Activated T-cell treated with anti-CD3 and anti-CD28 coated beads, Interleukin-2, amount 50 U/mL, for 72 hours (primary cell): ENCODE measurements at places on chromosomes 7 and 10. TPM values are rescaled to one million over a fixed set of nuclear protein-coding genes. Genes with fewer than 3 reads are reported as not detected.

GRCh38 chr7:139748941-139749340 is 28.9 kb downstream of the HIPK2 start:
- DNase-seq, result no peak

GRCh38 chr7:21580073-21580521 is 37.3 kb downstream of the DNAH11 start:
- DNase-seq, result no peak

DNA sequence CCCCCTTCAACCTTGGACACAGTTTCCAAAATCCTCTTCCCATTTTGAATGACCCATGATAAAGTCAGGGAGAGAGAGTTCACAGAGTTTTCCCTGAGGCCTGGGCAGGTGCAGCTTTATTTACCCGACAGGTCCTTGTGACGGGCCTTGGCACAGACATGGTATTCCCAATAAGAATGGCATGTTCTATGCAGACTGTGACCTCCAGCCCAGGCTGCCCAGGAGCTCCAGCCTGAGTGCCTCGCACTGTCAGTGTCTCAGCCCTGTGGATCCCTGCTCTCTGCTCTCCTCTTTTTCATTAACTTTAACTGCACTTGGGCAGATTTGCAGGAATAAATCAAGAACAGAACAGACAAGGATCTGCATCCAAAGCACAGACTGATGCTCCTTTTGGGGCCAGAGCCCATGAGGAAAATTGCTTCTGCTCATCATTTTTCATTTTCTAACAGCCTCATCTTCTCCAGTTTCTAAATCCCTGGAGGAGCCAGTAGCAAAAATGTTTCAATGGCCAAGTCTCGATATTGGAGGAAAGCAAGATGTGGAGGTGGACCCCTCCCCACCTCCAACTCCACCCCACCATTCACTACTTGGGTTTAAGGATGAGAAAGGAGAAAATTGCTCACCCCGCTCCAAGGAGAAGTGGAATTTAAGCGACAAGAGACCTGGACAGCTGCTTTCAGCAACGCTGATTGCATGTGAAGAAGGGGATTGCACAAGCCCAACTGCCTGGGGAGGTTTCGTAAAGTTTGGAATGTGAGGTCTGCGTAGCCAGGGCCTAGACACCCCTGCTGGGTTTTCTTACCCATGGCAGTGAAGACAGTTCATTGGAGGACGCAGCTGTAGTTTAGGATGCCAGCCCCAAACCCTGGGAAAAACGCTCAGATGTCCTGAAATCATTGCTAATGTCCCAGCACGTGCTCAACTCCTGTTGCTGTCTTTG is 225.9 kb downstream of the WDR11 start:
- DNase-seq, result no peak

GRCh38 chr7:117931314-117931713 is 58.1 kb upstream of the CTTNBP2 start:
- no peak for DNase-seq

- DNase-seq, result no peak
Measured at GRCh38 chr7:151246851-151247580, 1.5 kb downstream of the SMARCD3 start.

DNA sequence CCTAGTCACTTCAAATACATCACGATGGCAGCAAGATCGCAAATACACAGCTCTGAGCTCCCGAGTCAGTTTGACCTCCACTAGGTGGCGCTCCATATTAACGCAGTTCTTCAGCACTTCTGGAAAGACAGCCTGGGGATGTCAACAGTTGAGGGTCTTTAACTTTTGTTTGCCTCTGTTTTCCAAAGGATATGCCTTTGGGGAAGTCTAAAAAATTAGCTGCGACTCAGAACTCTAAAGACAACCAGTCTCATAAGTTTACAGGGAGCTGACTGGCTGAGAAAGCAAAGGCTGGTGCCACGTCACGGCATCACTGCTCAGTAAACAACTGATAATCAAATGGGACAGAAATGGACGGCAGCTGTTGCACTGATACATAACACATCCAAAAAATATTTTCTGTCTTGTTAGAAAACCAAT is 458.8 kb downstream of the SORCS1 start:
- peak; percentile 42 for DNase-seq

DNA sequence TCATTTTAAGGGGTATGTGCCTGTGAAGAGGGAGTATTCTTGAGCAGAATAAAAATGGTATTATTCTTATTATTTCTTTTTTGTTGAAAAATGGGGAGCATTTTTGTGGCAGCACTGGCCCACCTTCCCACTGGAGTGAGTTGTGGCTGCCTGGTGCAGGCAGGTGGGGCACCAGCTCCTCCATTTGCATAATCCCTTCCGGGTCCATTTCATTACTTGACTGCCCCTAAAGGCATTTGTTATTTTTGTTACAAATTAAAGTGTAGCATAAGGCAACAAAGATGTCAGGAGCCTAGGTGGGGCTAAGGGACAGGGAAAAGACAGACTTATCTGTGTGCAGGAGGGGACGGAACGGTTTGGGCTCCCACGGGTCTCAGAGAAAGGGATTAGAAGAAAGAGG is 26.8 kb downstream of the GOLGA7B start:
- DNase-seq, result no peak

DNA sequence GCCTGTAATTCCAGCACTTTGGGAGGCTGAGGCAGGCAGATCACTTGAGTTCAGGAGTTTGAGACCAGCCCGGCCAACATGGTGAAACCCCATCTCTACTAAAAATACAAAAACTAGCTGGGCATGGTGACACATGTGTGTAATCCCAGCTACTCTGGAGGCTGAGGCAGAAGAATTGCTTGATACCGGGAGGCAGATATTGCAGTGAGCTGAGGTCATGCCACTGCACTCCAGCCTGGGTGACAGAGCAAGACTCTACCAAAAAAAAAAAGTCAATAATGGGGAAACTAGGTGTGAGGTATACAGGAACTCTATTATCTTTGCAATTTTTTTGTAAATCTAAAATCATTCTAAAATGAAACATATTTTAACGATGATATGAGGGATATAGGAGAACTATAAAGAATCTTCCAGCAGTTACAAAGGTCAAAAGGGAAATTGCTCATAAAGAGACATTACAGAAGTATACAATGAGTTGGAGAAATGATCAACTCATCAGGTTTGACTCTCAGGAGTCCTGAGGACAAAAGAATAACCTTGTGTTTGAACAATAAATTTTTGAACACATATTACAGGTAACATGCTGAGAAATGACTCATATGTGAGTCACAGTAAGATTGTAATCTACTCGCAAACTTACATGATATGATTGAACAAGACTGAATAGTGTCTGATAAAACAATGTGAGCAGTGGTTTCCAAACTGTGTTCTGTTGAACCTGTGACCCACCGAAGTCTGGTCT is 272.6 kb downstream of the FGFR2 start:
- DNase-seq, result no peak

DNA sequence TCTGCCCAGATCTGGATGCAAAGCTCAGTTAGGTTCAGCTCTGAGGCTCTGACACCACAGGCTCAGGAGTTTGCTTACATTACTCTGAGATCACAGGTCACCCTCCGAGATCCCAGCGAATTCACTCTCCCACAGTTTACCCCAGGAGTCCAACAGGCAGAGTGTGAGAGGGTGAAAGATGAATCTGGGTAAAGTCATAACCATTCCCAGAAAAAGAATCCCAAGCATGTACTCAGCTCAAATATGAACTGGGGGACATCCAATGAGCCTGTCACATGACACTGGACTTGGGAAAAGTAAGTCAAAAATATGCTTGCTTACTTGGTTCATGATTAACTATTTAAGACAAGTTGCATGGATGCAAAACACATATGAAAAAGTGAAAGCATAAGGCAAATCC is 110.3 kb upstream of the ARID5B start:
- DNase-seq, result no peak

- no peak for DNase-seq
Measured at GRCh38 chr7:82715344-82715743, 271.8 kb upstream of the CACNA2D1 start.

GRCh38 chr7:42314696-42315095 is 77.7 kb upstream of the GLI3 start:
- no peak for DNase-seq

DNA sequence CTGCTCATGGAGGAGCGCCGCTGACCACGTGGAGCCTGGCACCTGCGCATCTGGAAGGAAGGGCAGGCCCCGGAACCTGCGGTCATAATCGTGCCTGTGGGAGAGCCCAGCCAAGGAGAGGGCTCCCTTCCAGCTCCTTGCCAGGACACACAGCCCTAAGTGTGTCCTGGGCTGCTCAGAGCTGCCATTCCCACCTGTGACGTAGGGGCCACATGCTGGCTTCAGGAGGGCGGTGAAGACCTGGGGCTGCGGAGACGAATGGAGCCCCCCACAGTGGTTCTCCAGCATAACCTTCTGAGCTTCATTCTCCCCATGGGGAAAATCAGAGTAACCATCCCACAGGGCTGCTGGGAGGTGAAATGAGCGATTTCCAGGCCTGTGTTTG is 127.6 kb upstream of the CHST15 start:
- DNase-seq, result no peak

DNA sequence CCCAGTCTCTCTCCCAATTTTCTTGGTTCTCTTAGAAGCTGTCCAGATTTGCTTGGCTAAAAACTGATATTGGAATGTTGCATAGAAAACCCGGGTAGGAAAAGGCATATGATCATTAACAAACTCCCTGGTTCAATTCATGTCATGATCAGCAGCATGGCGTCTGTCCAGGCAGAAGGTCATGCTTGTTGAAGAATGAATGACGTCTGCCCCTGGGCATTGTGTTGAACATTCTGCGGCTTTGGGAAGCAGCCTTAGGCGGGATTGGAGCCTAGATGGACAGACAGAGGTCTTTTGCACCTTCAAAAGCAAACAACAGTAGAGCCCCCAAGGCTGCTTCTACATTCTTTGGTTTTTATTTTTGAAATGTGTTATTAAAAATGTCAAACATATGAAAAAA is 7.7 kb upstream of the MINDY3 start:
- DNase-seq, result no peak

DNA sequence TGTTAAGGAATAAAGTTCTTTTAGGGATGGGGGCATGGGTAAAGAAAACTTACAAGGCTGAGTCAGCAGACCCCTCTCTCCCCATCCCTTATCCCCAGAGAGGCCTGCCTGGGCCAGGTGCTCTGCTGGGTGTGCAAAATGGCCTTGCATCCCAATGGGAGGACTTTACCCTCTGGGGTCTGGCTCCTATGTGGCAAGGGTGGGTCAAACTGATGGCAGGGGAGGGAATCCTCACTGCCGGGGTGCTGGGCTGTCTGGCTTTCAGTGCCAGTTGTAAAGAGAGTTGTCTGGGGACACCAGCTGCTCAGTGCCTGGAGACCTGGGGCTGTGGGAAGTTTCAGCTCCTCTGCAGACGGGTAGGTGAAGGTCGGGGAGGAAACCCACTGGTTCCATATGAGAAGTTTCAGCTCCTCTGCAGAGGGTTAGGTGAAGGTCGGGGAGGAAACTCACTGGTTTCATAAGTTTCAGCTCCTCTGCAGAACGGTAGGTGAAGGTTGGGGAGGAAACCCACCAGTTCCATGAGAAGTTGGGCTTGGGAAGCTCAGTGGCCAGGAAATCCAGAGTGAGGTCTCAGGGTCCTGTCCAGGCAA is 127.2 kb upstream of the PODXL start:
- no peak for DNase-seq

DNA sequence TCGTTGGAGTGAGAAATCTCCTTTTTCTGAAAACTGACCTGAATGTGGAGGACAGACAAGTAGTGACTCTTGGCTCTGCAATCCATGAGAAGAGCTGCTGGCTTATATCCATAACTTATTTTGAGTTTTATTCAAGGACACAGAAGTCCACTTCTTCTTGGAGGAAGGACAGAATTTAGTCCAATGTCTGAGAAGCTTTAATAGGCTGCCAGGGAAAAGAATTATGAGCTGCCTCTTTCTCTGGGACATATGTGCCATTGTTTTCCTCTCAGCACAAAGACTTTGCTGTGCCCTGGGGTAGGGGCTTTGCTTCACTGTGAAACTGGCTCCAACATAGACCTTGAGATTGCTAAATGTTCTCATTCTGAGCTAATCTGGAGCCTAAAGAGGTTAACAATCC is 20.5 kb upstream of the AOC1 start:
- DNase-seq, result no peak

DNA sequence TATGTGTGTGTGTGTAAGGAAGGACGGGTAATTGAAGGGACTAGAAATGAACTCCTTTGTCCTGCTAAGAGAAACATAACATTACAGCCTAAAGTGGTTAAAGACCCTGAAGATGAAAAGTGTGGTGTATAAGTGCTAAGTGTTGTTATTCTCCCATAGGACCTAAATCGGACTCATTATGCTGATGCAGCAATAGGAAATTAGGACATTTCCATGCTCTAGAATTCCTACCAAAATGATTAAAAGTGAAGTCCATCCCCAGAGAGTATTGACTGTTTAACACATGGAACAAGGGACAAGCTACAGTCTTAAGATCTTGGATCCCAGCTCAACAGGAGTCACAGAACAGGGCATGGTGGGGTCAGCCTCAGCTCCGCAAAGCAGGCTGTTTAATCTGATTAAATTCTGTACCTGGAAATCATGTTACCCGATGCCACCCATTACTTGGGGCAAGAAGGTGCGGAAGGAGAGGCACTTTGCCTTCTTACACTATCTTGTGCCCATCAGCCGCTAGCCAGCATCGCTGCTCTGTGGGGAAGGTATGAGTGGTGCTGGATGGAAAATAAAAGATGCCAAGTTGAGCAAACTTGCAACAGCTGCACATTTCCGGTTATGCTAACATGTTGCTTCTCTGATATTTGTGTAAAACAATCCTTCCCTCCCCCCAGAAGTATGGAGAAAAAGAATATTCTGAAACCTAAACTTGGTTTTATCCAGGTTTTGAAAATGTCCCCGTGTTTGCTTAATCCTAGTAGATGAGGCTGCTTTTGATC is 100.5 kb downstream of the CREB5 start:
- no peak for DNase-seq

GRCh38 chr7:101085162-101085964 is at the start of gene TRIM56:
Gene TRIM56, plus strand, starts transcription at chr7:101085481. Its CDS starts 1,832 bp downstream, at chr7:101087313.
- peak; percentile 82 for DNase-seq

GRCh38 chr10:114279901-114280644 is 41.0 kb downstream of the VWA2 start:
- no peak for DNase-seq

GRCh38 chr10:49827297-49827696 is 65.2 kb upstream of the OGDHL start:
- no peak for DNase-seq

GRCh38 chr10:69064762-69065328 is 23.1 kb upstream of the SRGN start:
- DNase-seq, result no peak

- no peak for DNase-seq
Measured at GRCh38 chr10:80509403-80510161, 28.1 kb upstream of the SH2D4B start.

- no peak for DNase-seq
Measured at GRCh38 chr10:27614776-27615175, 110.7 kb downstream of the RAB18 start.

ZFAND4 gene
- 11.9 TPM for total RNA-seq

IGFBP1 gene
- not detected for total RNA-seq

HOGA1 gene
- not detected for total RNA-seq

PAPOLB gene
- 0.05 TPM for total RNA-seq

TYSND1 gene
- total RNA-seq, result 11.8 TPM

ZNF479 gene
- total RNA-seq, result not detected

PLAC9 gene
- not detected for total RNA-seq

EGR2 gene
- 64.3 TPM for total RNA-seq

GPR15LG gene
- total RNA-seq, result not detected

STEAP2 gene
- not detected for total RNA-seq

AGBL3 gene
- 2.4 TPM for total RNA-seq

MMD2 gene
- not detected for total RNA-seq

DLG5 gene
- 3.2 TPM for total RNA-seq

RAB19 gene
- total RNA-seq, result 13.7 TPM

TFPI2 gene
- 0.51 TPM for total RNA-seq

PLXNA4 gene
- total RNA-seq, result 1.1 TPM

CALML5 gene
- total RNA-seq, result not detected

HERC4 gene
- 73.5 TPM for total RNA-seq

DLD gene
- 105 TPM for total RNA-seq

CYP26A1 gene
- total RNA-seq, result not detected
